Tibial nerve (tissue), 4 donors: ENCODE measurements at places on chromosomes 2 and 18. TPM values are rescaled to one million over a fixed set of nuclear protein-coding genes. Genes with fewer than 3 reads are reported as not detected.

DNA sequence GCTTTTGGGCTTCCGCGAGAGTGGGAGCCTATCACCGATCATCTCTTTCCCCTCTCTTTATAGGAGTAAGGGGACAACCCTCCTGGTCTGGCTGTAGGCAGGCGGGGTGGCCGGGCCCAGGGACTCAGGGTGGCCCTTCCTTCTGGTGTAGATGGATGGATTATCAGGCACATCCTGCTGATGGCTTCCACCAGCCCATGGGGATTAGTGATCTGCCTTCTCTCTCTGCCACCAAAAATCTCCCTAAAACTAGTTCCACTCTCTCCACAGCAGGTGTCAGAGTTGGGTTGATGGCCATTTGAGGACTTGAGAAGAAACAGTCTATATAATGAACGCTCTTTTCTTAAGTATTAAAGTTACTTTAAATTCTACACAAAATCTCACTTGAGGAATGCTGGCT is 37.4 kb downstream of the NCK2 start:
- no peak overlapping the region for H3K27ac ChIP-seq
- peaks cover 27% of the 10 kb centered on the region for H3K4me1 ChIP-seq
- DNase-seq, result no peak
- no peaks in the 10 kb centered on the region for H3K36me3 ChIP-seq
- H3K27me3 ChIP-seq, result no peaks in the 10 kb centered on the region

- H3K27ac ChIP-seq, result no peak overlapping the region
- DNase-seq, result no peak
- no peak overlapping the region for H3K4me3 ChIP-seq
Measured at GRCh38 chr2:241215421-241215820, 26.9 kb downstream of the ANO7 start.

DNA sequence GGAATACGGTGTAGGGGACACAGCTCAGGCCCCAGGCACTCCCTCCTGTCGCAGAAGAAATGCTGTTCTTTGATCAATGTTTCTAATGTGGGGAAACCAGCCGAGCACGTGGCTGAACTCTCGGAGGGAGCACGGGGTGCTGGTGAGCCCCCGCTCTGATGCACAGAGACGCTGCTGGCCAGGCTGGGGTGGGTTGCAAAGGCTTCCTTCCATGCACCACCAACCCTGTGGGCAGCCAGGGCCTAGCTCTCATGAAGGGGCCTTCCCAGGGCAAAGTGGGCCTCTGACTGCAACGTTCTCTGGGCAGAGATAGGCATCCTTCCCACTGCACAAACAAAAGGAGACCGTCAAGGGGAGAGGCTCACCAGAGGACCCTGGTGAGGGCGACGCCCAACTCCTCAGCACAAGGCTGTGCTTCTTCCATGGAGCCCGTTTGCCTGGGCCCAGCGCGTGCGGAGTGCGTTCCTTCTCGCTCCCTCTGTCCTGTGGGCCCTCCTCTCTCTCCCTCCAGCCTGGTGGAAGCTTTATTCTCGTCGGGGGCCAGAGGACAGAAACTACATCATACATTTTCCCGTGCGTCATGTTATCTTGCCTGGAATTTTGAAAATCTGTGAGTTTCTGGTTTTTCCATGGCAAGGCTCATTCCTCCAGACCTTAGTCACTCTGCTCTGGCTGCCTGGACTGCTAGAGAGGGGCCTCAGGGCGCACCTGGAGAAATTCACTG is 61.1 kb upstream of the SP3 start:
- no peaks in the 10 kb centered on the region for H3K36me3 ChIP-seq
- H3K4me1 ChIP-seq, result peaks cover 20% of the 10 kb centered on the region
- DNase-seq, result no peak
- no peaks in the 10 kb centered on the region for H3K27me3 ChIP-seq
- H3K27ac ChIP-seq, result peak overlapping the region; percentile 37

DNA sequence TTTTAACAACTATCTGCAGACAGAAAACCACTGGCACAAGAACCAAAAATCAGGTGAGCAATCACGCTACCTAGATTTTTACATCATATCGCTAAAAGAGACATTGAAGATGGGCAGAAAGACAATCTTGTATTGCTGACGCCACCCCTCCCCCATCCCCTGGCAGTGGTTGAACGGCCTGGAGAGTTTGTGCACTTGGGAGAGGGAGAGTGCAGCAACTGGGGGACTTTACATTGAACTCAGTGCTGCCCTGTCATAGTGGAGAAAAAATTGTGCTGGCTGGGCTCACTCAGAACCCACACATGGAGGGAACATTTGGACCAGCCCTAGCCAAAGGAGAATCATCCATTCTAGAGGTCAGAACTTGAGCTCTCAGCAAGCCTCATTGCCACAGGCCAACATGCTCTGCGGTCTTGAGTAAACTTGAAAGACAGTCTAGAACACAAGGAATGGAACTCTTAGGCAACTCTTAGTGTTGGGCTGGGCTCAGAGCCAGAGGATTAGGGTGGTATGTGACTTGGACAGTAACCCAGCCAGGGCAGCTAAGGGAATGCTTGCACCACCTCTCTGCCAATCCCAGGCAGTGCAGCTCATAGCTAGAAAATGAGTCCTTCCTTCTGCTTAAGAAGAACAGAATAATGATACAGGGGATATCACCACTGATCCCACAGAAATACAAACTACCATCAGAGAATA is 220.0 kb upstream of the CYP26B1 start:
- H3K4me3 ChIP-seq, result no peak overlapping the region
- no peaks in the 10 kb centered on the region for H3K27me3 ChIP-seq
- H3K36me3 ChIP-seq, result no peaks in the 10 kb centered on the region
- no peak for DNase-seq
- no peak overlapping the region for H3K27ac ChIP-seq

- no peaks in the 10 kb centered on the region for H3K36me3 ChIP-seq
- peaks cover 100% of the 10 kb centered on the region for H3K27me3 ChIP-seq
- no peak overlapping the region for H3K4me3 ChIP-seq
- no peak overlapping the region for H3K27ac ChIP-seq
- DNase-seq, result no peak
Measured at GRCh38 chr2:118856330-118856977, 9.0 kb upstream of the EN1 start.

- no peaks in the 10 kb centered on the region for H3K27me3 ChIP-seq
- DNase-seq, result no peak
- no peaks in the 10 kb centered on the region for H3K4me1 ChIP-seq
- no peak overlapping the region for H3K4me3 ChIP-seq
- H3K36me3 ChIP-seq, result no peaks in the 10 kb centered on the region
- no peak overlapping the region for H3K27ac ChIP-seq
Measured at GRCh38 chr2:136376211-136376610, 258.3 kb upstream of the CXCR4 start.

GRCh38 chr2:141015341-141016047 is 1115.3 kb downstream of the LRP1B start:
- H3K4me3 ChIP-seq, result no peak overlapping the region
- no peak overlapping the region for H3K27ac ChIP-seq
- DNase-seq, result no peak

DNA sequence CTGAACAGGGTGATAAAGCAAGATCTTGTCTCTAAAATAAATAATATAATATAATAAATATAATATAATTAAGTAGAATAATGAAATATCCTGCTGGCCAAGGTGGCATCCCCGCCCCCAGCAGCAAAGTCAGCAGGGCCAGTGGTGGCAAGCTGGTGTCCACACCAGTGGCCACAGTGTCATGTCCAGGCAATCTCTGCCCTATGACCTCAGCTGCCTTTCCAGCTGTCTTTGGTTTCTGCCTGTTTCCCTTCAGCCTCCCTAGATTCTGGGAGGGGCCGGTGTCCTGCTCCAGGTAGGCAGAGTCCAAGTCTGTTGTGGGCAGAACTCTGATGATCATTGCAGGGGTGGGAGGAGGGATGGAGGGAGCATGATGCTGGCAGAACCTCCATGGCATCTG is 16.2 kb upstream of the STEAP3 start:
- H3K4me1 ChIP-seq, result no peaks in the 10 kb centered on the region
- H3K27ac ChIP-seq, result no peak overlapping the region
- H3K27me3 ChIP-seq, result no peaks in the 10 kb centered on the region
- H3K4me3 ChIP-seq, result no peak overlapping the region

- no peaks in the 10 kb centered on the region for H3K27me3 ChIP-seq
- no peaks in the 10 kb centered on the region for H3K4me1 ChIP-seq
- no peaks in the 10 kb centered on the region for H3K36me3 ChIP-seq
- H3K4me3 ChIP-seq, result no peak overlapping the region
Measured at GRCh38 chr2:12027136-12027535, 280.7 kb downstream of the LPIN1 start.

- DNase-seq, result peak; percentile 67
- no peaks in the 10 kb centered on the region for H3K36me3 ChIP-seq
- H3K4me3 ChIP-seq, result peak within 1 kb of the TSS; percentile 63
- H3K4me1 ChIP-seq, result peaks cover 51% of the 10 kb centered on the region
- peak within 1 kb of the TSS; percentile 93 for H3K27ac ChIP-seq
- no peaks in the 10 kb centered on the region for H3K27me3 ChIP-seq
Measured at GRCh38 chr2:127106991-127107621, at the start of gene BIN1. TSS of gene BIN1 (minus strand) at chr2:127107154. CDS start at chr2:127106943, 211 bp downstream.

GRCh38 chr2:173943738-173944137 is 21.4 kb downstream of the SP3 start:
- no peak overlapping the region for H3K4me3 ChIP-seq
- H3K27me3 ChIP-seq, result no peaks in the 10 kb centered on the region
- H3K4me1 ChIP-seq, result no peaks in the 10 kb centered on the region
- DNase-seq, result no peak
- H3K27ac ChIP-seq, result no peak overlapping the region

- H3K4me3 ChIP-seq, result no peak overlapping the region
- H3K36me3 ChIP-seq, result no peaks in the 10 kb centered on the region
- no peak overlapping the region for H3K27ac ChIP-seq
- no peak for DNase-seq
- H3K4me1 ChIP-seq, result no peaks in the 10 kb centered on the region
Measured at GRCh38 chr2:68295516-68295915, 24.2 kb downstream of the CNRIP1 start.

DNA sequence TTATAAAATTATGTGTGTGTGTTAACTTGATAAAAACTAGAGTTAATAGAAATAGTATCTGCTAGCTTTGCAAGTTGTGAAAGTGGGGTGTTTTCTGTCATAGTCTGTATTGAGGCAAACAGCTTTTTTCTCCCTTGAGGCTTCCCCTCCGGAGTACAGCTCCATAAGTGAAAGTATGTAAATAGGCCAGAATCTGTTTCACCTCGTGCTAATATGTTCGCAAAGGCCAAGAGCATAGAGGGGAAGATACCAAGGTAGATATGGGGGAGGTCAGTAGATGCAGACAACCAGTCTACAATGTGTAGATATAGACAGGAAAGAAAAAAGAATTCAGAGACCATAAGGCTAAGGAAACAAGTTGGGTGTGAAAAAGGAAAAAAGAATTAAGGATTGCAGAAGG is 72.9 kb downstream of the PTRHD1 start:
- H3K27ac ChIP-seq, result peak overlapping the region; percentile 88
- H3K4me1 ChIP-seq, result peaks cover 22% of the 10 kb centered on the region
- H3K36me3 ChIP-seq, result peaks cover 30% of the 10 kb centered on the region

GRCh38 chr18:55494899-55495298 is 93.1 kb downstream of the TCF4 start:
- H3K36me3 ChIP-seq, result no peaks in the 10 kb centered on the region
- H3K27ac ChIP-seq, result no peak overlapping the region
- no peak overlapping the region for H3K4me3 ChIP-seq

DNA sequence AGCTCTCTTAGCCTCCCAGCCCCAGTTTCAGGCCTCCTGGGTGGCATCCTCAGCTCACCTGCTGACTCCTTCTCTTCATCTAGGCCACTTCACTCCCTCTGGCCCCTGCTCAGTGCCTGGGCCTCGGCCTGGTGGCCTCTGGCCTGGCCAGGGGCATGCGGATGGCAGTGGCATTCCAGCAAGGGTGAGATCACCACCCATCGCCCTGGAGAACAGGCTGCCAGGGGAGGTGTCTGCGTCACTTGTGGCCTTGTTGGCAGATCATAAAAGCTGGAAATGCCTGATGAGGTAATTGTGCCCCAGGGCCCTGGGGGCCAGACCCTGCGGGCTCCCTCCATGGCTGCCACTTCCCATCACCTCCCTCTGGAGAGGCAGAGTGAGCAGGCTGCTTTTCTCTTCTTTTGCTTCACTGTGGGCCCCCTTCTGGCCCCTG is 72.5 kb upstream of the SMAD2 start:
- H3K4me3 ChIP-seq, result no peak overlapping the region
- H3K4me1 ChIP-seq, result no peaks in the 10 kb centered on the region
- no peak for DNase-seq
- H3K27me3 ChIP-seq, result no peaks in the 10 kb centered on the region

GRCh38 chr2:168514692-168515091 is 58.6 kb downstream of the CERS6 start:
- H3K4me1 ChIP-seq, result peaks cover 44% of the 10 kb centered on the region
- no peaks in the 10 kb centered on the region for H3K36me3 ChIP-seq
- H3K27me3 ChIP-seq, result no peaks in the 10 kb centered on the region
- H3K4me3 ChIP-seq, result no peak overlapping the region
- no peak for DNase-seq

- H3K36me3 ChIP-seq, result no peaks in the 10 kb centered on the region
- no peak overlapping the region for H3K27ac ChIP-seq
- H3K4me3 ChIP-seq, result no peak overlapping the region
- DNase-seq, result no peak
- H3K27me3 ChIP-seq, result no peaks in the 10 kb centered on the region
Measured at GRCh38 chr2:212995920-212996319, 155.5 kb downstream of the IKZF2 start.

- no peaks in the 10 kb centered on the region for H3K4me1 ChIP-seq
- H3K27ac ChIP-seq, result no peak overlapping the region
- H3K4me3 ChIP-seq, result no peak overlapping the region
Measured at GRCh38 chr18:68221111-68221724, 493.7 kb downstream of the TMX3 start.

GRCh38 chr18:25284861-25285550 is 67.0 kb downstream of the ZNF521 start:
- no peak for DNase-seq
- no peak overlapping the region for H3K4me3 ChIP-seq
- H3K36me3 ChIP-seq, result no peaks in the 10 kb centered on the region
- H3K27me3 ChIP-seq, result no peaks in the 10 kb centered on the region

- H3K27ac ChIP-seq, result peak within 1 kb of the TSS; percentile 16
- H3K4me3 ChIP-seq, result peak within 1 kb of the TSS; percentile 42
- no peaks in the 10 kb centered on the region for H3K36me3 ChIP-seq
Measured at GRCh38 chr2:176122683-176123410, at the start of gene HOXD9. TSS of gene HOXD9 (plus strand) at chr2:176122719. CDS start at chr2:176122769, 50 bp downstream.

- H3K27me3 ChIP-seq, result no peaks in the 10 kb centered on the region
- H3K4me1 ChIP-seq, result no peaks in the 10 kb centered on the region
- no peaks in the 10 kb centered on the region for H3K36me3 ChIP-seq
Measured at GRCh38 chr18:7940971-7941370, 373.9 kb downstream of the PTPRM start.

DNA sequence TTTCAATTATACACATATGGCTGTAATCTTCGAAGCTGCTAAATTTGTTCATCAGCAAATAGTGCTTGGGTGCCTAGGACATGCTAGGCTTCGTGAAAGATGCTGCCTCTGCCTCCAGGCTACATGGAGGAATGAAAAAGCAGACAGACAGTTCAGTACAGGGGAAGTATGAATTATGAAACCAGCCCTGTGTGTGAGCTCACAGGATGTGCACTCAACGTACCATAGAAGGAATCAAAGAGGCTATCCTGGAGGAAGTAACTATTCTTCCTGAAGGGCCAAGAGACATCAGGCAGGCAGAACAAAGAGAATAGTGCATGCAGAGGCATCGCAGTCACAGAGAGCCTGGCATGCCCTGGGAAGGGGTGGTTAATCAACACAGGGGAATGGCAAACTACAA is 61.4 kb downstream of the DYM start:
- no peaks in the 10 kb centered on the region for H3K27me3 ChIP-seq
- H3K4me1 ChIP-seq, result no peaks in the 10 kb centered on the region
- no peak for DNase-seq
- no peaks in the 10 kb centered on the region for H3K36me3 ChIP-seq

LIMS2 gene
- total RNA-seq, result 95.7 TPM

VSNL1 gene
- total RNA-seq, result 1.2 TPM

PLEKHB2 gene
- 57.9 TPM for total RNA-seq

MC2R gene
- not detected for total RNA-seq

ING5 gene
- total RNA-seq, result 61.7 TPM

TTC32 gene
- 9.6 TPM for total RNA-seq

KYNU gene
- 4.8 TPM for total RNA-seq

IL1A gene
- total RNA-seq, result not detected

CCDC68 gene
- 19.7 TPM for total RNA-seq
